Stimulated activated CD4-positive, alpha-beta T cell treated with anti-CD3 and anti-CD28 coated beads, Interleukin-15, amount 100 ng/mL, for 1 hour (primary cell): ENCODE measurements at places on chromosomes 1 and 21.

DNA sequence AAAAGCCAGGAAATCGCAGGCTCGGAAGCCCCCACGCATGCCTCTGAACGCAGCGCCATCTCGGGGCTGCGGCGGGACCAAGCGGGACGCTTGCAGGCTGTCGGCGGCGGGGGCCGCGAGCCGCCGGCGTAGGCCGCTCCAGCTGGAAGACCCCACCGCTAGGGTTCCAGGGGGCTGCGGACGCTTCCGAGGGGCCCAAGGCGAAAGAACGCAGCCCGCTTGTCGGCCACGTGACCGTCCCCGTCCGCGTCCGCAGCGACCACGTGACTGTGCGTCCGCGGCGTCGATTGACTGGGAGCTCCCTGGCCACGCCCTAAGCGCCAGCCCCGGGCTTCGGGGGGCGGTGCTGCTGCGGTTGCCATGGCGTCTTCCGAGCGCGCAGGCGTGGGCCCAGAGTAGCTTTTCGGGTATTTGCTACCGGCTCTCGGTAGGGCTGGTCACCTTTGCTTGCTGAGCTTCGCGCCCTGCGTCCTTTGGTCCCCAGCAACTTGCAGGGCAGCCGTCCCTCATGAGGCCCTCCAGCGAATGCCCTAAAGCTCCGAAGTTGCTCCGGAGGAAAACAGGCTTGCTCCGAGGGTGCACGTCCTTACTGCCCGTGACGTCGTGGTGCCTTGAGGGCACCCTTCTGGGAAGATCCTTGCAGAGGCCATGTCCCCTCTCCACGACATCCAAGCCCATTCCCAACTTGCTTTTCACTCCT is 197.2 kb downstream of the DYRK1A start:
- peak; percentile 88 for DNase-seq

- no peak for DNase-seq
Observed at GRCh38 chr1:97533358-97533757, 387.5 kb downstream of the DPYD start.

GRCh38 chr21:39084979-39085729 is 98.1 kb downstream of the PSMG1 start:
- DNase-seq = no peak

DNA sequence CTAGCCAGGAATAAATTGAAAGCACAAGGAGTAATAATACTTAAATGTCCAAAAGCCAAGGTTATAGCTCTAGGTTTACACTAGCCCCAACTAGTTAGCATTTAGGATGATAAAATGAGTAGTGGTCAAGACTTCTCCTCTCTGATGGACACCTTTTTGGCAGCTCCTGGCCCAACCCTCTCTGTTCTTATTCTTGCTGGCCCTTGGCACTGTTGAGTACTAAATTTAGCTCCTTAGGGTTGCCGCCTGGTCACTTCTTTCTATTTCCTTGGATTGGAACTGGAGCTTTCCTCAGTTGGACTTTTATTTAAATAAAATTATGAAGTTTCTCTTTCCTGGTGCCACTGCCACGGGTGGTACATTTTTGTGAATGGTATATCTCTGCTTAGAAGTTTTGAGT is 28.3 kb downstream of the ARID1A start:
- DNase-seq = no peak

GRCh38 chr1:246583448-246584185 is 17.4 kb downstream of the CNST start:
- no peak for DNase-seq

GRCh38 chr1:37035796-37036666 is 1.7 kb upstream of the GRIK3 start:
- DNase-seq = no peak

GRCh38 chr1:226635456-226635941 is 86.9 kb downstream of the STUM start:
- no peak for DNase-seq

DNA sequence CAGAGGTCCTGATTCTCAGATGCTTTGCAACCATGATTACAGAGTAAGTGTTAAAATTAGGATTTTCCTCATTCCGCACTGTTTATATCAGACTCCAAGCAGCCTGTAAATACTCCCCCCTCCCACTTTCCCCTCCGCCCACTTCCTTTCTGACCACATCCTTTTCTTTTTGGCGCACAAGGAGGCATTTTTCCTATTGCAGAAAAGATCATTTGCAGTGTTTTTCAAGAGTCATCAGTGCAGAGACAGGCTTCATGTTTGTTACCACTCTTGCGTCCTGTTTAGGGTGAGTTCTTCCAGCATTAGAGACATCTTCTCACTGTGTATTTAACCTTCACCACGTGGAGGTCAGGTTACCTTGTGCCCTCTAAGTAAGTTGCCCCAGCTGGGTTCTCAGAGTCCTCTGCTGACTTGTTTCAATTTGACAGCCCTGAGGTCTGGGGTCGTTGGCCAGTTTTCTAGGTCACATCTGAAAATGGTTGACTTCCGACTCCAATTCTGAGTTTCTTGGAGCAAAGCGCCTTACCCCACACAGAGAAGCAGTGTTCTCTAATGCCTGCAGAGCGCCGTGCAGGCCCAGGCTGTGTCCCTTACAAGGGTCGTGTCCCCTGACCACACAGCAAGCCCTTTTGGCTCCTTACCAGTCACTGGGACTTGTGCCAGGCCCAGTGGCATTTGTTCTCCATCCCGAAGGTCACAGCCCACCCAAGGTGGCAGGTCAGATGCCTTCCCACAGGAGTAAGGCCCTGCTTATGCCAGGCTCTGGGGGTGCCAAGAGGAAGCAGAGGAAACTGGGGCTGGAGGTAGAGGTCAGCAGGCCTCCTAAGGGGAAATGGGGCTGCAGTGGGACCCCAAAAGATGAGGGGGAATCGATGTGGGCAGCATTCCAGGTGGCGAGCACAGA is 85.6 kb downstream of the FAM78B start:
- DNase-seq = no peak

DNA sequence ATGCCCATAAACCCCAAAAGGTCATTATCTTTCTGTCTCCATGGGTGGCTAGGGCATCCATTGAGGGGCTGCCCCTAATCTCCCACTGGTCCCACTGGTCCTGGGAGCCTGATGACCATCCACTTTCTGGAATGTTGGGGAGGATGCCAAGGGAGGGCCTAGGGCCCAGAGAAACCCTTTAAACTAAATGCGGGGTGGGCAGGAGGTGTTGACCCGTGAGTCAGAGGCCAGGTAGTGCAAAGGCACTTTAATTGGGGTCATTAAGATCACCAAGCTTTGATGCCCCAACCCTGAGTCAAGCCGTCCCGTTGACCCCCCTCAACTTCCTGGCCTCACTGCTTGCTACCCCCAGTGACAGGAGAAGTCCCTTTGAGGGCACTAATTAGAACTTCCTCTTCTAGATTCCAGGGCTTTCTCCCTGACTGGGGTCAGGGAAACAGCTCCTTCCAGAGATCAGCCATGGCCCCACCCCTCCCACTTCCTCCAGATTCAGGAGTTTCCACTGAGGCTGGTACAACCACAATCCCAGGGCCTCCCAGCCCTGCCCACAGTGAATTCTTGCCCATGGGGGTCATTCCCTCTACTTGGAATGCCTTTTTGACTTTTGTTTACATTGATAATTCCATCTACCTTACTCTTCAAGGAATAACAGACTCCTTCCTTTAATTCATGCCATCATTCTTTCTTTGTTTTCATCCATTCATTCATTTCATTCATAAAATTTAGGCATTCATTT is 15.5 kb upstream of the SERINC2 start:
- no peak for DNase-seq

GRCh38 chr1:91499904-91500755 is 521 bp upstream of the CDC7 start:
- DNase-seq = no peak

- no peak for DNase-seq
Observed at GRCh38 chr1:73803380-73803779, 394.6 kb downstream of the LRRIQ3 start.

DNA sequence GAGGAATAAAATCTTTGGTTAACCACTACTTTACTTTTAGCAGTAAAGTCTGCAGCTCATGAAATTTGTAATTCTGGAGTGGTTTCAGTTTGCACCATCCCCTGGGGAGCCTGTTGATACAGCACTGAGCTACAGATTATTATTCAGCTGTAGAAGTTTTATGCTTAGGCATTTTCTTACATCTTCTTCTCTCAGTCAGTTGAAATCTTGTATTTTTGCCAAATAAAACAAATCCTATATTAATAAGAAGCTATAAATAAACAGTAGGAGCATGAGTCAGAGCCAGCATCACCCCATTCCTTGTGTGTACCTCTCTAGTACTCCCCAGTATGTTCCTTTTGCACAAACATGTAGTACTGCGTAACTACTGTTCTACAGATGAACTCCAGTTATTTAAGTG is 118.9 kb downstream of the ATF6 start:
- DNase-seq = no peak

- no peak for DNase-seq
Observed at GRCh38 chr1:30197639-30198450, 525.5 kb downstream of the MATN1 start.

- no peak for DNase-seq
Observed at GRCh38 chr1:244138399-244138798, 87.3 kb downstream of the ZBTB18 start.

- DNase-seq = no peak
Observed at GRCh38 chr1:182069028-182069466, 7.5 kb upstream of the ZNF648 start.

DNA sequence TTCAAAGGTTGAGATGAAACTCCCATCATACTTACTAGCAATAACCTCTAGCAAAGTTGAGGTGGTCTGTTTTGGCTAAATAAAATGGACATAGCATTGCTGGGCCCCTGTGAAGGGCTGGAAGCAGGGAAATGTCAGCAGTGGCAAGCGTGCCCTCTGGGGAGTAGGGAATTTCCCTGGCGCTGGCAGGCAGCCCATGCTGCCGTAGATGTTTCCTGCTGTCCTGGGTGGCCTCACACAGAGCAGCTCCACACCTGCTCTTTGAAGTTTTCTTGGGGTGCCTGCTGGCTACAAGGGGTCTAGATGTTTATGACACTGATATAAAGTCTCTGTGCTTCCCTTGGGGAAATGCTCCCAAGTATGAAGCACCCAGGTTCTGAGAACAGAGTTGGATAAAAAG is 30.2 kb downstream of the ADARB1 start:
- DNase-seq = no peak

GRCh38 chr1:3470650-3471355 is 16.3 kb downstream of the ARHGEF16 start:
- no peak for DNase-seq

GRCh38 chr1:91819038-91819788 is 66.7 kb downstream of the TGFBR3 start:
- no peak for DNase-seq

- DNase-seq = no peak
Observed at GRCh38 chr1:17027403-17027802, 15.7 kb upstream of the ATP13A2 start.

DNA sequence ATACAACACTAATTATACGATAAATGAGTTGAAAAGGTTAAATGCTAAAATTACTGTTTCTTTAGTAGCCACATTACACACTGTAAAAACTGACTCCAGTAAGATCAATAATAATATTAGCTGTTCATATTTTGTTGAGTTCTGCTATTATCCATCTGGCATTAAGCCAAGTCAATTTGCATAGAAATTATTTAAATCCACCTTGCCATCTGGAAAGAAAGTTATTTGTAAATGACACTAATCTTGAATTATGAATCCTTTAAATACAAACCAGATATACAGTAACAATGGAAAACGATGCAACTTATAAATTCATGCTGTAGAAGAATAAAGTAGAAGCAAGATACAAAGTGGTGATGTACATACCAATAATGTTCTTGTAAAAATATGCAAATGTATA is 81.4 kb upstream of the BCL10 start:
- DNase-seq = no peak

GRCh38 chr1:2411801-2412394 is 466 bp downstream of the PEX10 start:
- DNase-seq = no peak

DNA sequence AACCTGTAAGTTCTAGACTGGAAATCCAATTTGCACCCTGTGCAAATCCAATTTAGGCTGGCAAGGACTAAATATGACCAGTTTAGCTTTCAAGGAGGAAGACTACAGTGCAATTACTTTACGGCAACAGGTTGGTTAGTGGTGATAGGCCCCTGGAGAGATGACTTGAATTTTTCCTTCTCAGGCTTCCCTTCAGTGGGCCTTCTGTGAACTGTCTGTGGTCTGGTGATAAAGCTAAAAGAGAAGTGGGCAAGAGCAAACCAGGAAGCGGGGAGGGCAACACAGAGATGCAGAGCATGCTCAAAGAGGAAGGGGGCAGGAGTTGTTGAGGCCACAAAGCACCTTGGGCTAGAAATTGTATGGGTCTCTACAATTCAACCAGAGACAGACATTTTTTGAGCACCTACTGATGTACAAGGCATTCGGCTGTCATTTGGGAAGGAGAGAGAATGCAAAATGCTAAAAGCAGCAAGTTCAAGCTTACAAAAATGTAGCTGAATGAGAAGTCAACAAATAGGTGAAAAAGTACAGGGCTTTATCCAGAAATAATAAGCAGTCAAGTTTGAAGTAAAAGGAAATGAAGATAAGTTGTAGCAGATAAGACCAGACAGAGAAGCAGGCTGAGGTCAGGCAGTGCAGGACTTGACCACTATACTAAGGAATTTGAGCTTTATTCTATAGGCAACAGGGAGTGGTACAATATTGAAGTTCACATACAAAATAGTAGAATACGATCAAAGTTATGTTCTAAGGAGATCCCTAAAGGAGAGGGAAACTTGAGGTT is 23.9 kb downstream of the INPP5B start:
- no peak for DNase-seq

- DNase-seq = no peak
Observed at GRCh38 chr1:76901158-76901767, 34.0 kb downstream of the ST6GALNAC5 start.

- DNase-seq = no peak
Observed at GRCh38 chr1:248828845-248829244, 3.1 kb upstream of the SH3BP5L start.

DNA sequence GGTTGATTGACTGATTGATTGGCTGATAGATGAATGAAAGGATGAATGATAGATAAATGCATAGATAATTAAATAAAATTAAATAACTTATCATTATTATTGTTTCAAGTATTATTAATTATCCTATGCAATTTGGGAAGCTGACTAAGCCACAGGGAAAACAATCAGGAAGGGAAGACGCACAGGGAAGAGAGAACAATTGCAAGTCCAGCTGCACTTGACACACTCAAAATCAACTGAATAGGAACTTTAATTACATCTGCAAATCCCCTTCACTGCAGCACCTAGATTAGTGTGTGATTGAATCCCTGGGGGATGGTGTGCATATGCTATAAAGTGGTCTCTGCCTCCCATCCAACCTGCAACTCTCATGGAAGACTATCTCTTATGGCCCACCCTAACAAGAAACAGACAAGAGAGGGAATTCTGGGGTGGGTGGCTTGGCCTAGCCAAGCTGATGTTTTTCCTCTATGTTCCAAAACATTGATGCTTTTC is 161.1 kb upstream of the FGGY start:
- DNase-seq = no peak

DNA sequence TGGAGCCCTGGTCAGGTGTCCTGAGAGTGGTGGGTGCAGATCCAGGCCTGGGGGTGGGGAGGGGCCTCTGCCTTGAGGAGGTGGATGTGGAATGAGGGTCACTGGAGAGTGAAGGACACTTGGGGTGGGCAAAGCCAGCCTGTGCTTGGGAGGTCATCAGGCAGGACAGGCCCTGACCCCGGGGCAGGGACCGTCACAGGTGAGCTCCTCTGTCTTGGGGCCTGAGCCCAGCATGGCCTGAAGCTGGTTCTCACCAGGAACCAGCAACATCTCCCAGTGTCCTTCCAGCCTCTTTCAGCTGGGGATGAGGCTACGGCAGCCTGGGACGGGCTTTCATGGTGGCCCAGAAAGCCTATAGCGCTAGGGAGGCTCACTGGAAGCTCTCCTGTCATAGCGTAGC is 831 bp upstream of the KRTAP10-2 start:
- no peak for DNase-seq

- DNase-seq = no peak
Observed at GRCh38 chr1:231814021-231814420, 187.4 kb downstream of the DISC1 start.

GRCh38 chr1:231929311-231929710 is 302.7 kb downstream of the DISC1 start:
- DNase-seq = no peak
